Breast epithelium (tissue), 4 donors: ENCODE measurements at places on chromosomes 4 and X.
A peak's percentile ranks its signal among the peaks of the same experiment; 100 is the strongest.

- H3K27me3 ChIP-seq = no peaks in the 10 kb centered on the region
- H3K4me3 ChIP-seq = peak overlapping the region; percentile 95
- no peak for DNase-seq
- H3K4me1 ChIP-seq = no peaks in the 10 kb centered on the region
- H3K27ac ChIP-seq = peak overlapping the region; percentile 99
Observed at GRCh38 chr4:15003891-15004738, 1.8 kb downstream of the CPEB2 start.

GRCh38 chr4:144342949-144343760 lies 202.6 kb upstream of the GYPA start:
- no peaks in the 10 kb centered on the region for H3K27me3 ChIP-seq
- H3K4me3 ChIP-seq = no peak overlapping the region
- no peaks in the 10 kb centered on the region for H3K4me1 ChIP-seq
- DNase-seq = no peak

DNA sequence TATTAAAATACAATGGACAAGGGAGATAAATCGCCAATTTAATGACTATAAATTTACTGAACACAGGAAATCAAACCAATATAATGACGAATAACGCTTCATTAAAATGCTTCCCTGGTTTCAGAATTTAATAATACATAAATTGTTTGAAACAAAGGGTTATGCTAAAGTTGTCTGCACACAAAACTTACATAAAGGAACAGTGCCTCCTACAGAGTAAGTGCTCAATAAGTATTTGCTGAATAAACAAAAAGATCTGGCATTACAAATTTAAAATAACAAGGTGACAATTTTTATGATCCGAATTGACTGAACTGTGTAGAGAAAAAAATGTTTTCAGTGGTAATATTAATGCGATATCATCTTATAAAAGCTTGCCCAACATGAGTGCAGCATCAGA lies 69.6 kb downstream of the NOCT start:
- H3K4me1 ChIP-seq = no peaks in the 10 kb centered on the region
- H3K36me3 ChIP-seq = no peaks in the 10 kb centered on the region
- H3K27me3 ChIP-seq = no peaks in the 10 kb centered on the region
- H3K27ac ChIP-seq = peak overlapping the region; percentile 96
- peak overlapping the region; percentile 93 for H3K4me3 ChIP-seq
- no peak for DNase-seq

GRCh38 chr4:118816538-118817177 lies 19.3 kb downstream of the SEC24D start:
- peaks cover 4% of the 10 kb centered on the region for H3K36me3 ChIP-seq
- H3K4me1 ChIP-seq = no peaks in the 10 kb centered on the region
- no peak overlapping the region for H3K27ac ChIP-seq
- H3K4me3 ChIP-seq = no peak overlapping the region

DNA sequence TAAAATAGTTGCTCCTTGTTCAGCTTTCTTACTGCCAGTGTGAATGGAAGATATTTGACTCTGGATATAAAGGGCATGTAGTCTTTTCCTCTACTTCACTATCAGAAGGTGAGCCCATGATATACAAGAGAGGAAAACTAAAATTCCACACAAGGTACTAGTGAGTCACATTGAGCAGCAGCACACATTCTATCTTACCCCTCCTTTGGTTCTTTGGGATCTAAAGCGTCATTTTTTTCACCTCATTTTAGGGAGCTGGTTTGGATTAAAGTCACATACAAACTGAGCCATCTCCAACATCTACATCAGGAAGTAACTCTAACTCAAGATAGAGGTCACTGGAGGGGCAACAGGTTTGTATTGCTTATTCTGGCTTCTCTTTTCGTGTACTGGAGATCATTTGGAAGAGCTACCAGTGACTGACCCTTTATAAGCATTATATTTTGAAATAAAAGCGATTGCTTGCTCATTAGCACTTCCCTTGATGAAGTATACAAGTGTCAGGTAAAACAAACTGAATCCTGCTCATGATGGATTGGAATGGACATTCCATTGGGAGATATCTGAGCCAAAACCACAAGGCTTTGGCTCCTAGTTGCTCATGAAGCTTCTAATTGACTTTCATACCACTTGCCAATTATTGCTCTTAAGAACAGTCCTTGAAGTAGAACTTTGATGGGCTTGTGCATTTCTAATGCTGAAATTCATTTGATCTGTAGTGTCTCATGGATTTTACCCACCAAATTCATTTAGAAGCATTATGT lies 124.1 kb downstream of the SPCS3 start:
- H3K4me3 ChIP-seq = no peak overlapping the region
- no peaks in the 10 kb centered on the region for H3K27me3 ChIP-seq
- no peaks in the 10 kb centered on the region for H3K4me1 ChIP-seq
- DNase-seq = no peak
- no peaks in the 10 kb centered on the region for H3K36me3 ChIP-seq
- H3K27ac ChIP-seq = no peak overlapping the region

- H3K27me3 ChIP-seq = no peaks in the 10 kb centered on the region
- H3K36me3 ChIP-seq = no peaks in the 10 kb centered on the region
- no peaks in the 10 kb centered on the region for H3K4me1 ChIP-seq
- DNase-seq = no peak
- H3K27ac ChIP-seq = no peak overlapping the region
- H3K4me3 ChIP-seq = no peak overlapping the region
Observed at GRCh38 chrX:29841750-29842149, 373.6 kb upstream of the MAGEB2 start.

DNA sequence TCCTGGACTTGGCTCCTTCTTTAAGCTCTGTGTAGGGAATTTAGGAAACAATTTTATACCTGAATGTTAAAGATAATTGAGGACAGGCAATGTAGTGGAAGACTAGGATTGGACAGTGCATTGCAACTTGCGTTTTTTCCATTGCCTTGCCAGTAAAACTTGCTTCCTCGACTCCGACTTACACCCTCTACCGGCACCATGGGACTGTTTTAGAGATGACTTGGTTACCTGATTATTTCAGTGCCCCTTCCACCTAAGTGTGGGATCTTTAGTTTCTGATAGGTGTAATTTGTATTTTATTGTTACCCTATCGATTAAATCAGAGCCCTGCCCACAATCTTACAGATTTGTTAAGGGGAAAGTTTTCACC lies 1.2 kb downstream of the PRPS1 start:
- no peaks in the 10 kb centered on the region for H3K36me3 ChIP-seq
- H3K4me1 ChIP-seq = no peaks in the 10 kb centered on the region
- H3K27me3 ChIP-seq = peaks cover 18% of the 10 kb centered on the region

DNA sequence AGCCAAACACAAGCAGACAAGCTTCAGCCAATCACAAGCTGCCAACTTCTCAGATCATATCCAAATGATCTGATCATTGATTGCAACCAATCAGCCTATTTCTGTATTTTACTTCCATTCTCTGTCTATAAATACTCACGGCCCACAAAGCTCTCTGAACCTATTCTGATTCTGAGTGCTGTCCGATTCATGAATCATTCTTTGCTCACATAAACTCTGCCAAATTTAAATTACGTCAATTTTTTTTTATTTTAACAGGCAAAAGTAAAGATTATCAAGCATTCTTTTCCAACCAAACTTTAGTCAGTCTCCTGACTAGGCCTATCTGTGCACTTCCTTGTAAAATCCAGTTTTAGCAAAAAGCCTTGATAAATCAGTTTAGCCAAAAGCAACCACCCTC lies 1.8 kb upstream of the TCEANC start:
- H3K27ac ChIP-seq = no peak overlapping the region
- no peaks in the 10 kb centered on the region for H3K27me3 ChIP-seq
- H3K36me3 ChIP-seq = no peaks in the 10 kb centered on the region
- H3K4me1 ChIP-seq = no peaks in the 10 kb centered on the region

DNA sequence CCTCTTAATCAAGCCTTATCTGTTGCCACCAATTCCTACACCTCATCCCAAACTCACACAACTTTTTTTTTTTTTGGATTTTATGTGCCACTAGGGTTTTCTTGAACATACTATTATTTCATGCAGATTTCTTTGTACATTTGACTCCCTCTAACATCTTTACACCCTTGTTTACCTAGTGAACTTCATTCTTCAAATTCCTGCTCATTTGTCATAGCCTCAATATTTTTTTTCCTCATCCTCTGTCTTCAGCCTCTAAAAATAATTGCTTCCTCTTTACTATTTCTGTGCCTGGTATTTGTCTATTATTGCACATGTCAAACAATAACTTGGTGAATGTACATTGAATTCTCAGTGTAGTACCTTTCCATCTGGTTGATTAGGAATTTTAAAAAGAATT lies 22.0 kb downstream of the NBDY start:
- no peak for DNase-seq
- H3K27me3 ChIP-seq = peaks cover 58% of the 10 kb centered on the region
- H3K27ac ChIP-seq = no peak overlapping the region

- no peak overlapping the region for H3K4me3 ChIP-seq
- H3K4me1 ChIP-seq = no peaks in the 10 kb centered on the region
- DNase-seq = no peak
Observed at GRCh38 chrX:37315511-37316248, 33.5 kb upstream of the PRRG1 start.

DNA sequence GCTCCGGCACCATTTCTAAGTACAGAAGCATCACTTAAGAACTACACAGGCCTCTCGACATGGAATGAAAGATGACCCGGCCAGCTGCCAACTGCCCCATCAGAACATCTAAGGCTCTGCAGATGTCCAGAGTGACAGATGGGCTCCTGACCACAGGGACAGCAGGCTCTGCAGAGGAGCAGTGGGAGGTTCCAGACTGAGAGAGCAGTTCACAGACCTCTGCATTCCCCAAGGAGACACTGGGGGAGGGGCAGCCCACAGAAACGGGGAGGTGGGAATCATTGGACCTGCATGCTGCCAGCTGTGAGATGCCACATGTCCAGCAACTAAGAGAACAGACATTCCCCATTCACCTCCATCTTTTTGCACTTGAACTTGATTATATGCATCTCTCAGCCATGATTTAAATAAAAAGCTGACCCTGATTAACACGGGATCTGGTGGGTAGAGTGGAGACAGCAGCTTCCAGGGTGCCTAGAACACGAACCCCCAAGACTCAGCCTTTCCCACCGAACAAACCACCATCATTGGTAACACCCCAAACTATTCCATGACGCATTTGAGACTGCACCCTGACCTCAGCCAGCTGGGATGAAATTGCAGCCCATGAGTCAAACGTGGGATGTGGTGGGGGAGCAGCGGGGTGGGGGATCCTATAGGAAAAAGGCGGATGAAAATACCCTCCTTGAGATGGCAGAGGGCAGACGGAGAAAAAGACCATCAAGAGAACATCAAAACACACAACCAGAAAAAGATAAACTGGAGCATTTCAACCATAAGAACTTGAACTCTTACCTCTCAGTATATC lies 47.2 kb downstream of the AFAP1 start:
- DNase-seq = no peak
- H3K36me3 ChIP-seq = no peaks in the 10 kb centered on the region
- no peaks in the 10 kb centered on the region for H3K4me1 ChIP-seq

DNA sequence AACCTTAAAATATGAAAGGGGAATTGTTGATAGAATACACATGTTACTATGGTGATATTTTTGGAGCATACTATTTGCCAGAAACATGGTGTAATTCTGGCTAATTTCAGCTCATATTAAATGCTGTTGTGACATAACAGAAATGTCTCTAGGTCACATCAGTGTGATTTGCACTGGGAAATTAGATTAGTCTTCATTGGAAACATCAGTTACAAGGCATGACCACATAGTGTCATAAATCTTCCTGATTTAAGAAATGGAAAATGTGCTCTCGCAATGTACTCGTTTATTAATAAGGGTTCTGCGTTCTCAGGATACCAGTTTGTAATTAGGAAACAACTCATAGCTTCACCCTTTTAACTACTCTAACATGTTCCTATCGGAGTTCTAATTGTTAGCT lies 72.9 kb upstream of the GYPA start:
- H3K4me3 ChIP-seq = no peak overlapping the region
- no peak for DNase-seq
- no peaks in the 10 kb centered on the region for H3K36me3 ChIP-seq
- H3K27me3 ChIP-seq = no peaks in the 10 kb centered on the region

DNA sequence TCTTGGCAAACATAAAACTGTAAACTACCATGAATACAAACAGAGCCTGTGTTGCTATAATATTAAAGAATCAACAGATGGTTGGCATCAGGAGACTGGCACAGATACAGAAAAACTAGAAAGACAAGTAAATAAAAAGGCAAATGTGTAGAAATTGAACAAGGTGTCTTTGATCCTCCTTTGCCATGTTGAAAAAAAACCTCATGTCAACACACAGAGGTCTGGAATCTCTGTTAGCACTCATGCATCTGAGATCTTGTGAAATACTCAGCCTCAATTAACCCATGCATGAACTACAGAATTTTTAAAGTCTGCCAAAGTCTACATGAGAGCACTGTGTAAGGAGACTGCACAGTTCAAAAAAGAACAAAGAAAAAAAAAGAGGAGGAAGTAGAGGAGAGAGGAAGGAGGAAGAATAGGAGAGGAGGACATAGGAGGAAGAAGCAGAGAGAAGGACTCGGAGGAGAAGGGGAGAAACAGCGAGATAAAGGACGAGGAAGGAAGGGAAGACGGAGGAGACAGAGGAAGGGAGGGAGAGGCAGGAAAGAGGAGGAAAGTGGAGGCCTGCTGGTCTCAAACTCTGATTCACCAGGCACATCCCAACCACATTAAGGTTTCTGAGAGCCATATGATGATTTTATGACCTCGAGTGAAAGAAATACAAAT lies 52.8 kb downstream of the PRDM5 start:
- no peaks in the 10 kb centered on the region for H3K36me3 ChIP-seq
- H3K4me3 ChIP-seq = no peak overlapping the region
- no peaks in the 10 kb centered on the region for H3K27me3 ChIP-seq
- no peak for DNase-seq
- no peak overlapping the region for H3K27ac ChIP-seq

DNA sequence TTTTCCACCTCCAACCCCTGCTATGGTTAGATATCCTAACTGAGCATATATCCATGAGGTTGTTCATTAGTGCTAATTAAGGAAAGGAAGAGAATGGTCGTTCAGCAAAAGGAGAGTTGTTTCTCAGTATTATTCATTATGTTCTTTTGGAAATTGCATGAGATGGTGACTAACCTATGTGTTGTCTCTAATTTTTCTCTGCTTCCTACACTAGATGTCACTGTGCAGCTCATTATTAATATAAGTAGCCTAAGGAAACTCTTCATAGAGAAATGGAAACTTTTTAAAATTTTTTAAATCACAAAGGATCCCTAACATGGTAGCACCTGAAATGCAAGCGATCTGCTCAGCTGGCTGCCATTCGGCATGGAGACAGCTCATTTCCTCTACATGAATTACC lies 67.7 kb upstream of the FAM9A start:
- H3K36me3 ChIP-seq = no peaks in the 10 kb centered on the region
- no peak overlapping the region for H3K4me3 ChIP-seq
- H3K4me1 ChIP-seq = no peaks in the 10 kb centered on the region
- DNase-seq = no peak
- no peaks in the 10 kb centered on the region for H3K27me3 ChIP-seq

- no peak overlapping the region for H3K27ac ChIP-seq
- no peaks in the 10 kb centered on the region for H3K4me1 ChIP-seq
- no peaks in the 10 kb centered on the region for H3K27me3 ChIP-seq
- DNase-seq = no peak
Observed at GRCh38 chr4:60378010-60378409, 822.1 kb upstream of the ADGRL3 start.

GRCh38 chr4:11264346-11264745 lies 164.3 kb downstream of the HS3ST1 start:
- H3K27me3 ChIP-seq = no peaks in the 10 kb centered on the region
- H3K4me3 ChIP-seq = no peak overlapping the region
- no peaks in the 10 kb centered on the region for H3K4me1 ChIP-seq
- no peak for DNase-seq
